T-helper 17 cell (primary cell): ENCODE measurements at places on chromosomes 7 and 10.

- no peaks in the 10 kb centered on the region for H3K36me3 ChIP-seq
- H3K27ac ChIP-seq = no peak overlapping the region
- no peak for DNase-seq
- H3K4me3 ChIP-seq = no peak overlapping the region
- peaks cover 34% of the 10 kb centered on the region for H3K27me3 ChIP-seq
- no peaks in the 10 kb centered on the region for H3K4me1 ChIP-seq
Measured at GRCh38 chr10:114208351-114208750, 29.2 kb downstream of the TDRD1 start.

DNA sequence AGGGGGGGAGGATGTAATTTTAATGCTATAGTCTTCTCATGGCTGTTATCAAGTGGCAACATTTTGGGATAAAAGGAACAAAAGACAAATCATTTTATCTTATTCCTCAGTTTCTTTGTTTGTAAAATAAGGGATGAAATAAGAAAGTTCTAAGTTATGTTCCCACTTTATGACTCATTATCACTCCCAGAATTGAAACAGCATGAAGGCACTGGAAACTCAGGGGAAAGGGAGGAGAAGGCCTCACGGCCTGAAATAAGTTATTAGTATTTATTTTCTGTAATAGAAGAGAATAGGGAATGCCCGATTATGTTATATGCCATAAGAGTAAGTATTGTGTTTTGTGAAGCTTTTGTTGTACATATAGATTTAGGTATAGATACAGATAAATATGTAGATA is 85.0 kb upstream of the NAMPT start:
- no peaks in the 10 kb centered on the region for H3K36me3 ChIP-seq
- H3K4me1 ChIP-seq = no peaks in the 10 kb centered on the region
- peaks cover 6% of the 10 kb centered on the region for H3K27me3 ChIP-seq
- DNase-seq = no peak
- H3K27ac ChIP-seq = no peak overlapping the region
- no peak overlapping the region for H3K4me3 ChIP-seq

DNA sequence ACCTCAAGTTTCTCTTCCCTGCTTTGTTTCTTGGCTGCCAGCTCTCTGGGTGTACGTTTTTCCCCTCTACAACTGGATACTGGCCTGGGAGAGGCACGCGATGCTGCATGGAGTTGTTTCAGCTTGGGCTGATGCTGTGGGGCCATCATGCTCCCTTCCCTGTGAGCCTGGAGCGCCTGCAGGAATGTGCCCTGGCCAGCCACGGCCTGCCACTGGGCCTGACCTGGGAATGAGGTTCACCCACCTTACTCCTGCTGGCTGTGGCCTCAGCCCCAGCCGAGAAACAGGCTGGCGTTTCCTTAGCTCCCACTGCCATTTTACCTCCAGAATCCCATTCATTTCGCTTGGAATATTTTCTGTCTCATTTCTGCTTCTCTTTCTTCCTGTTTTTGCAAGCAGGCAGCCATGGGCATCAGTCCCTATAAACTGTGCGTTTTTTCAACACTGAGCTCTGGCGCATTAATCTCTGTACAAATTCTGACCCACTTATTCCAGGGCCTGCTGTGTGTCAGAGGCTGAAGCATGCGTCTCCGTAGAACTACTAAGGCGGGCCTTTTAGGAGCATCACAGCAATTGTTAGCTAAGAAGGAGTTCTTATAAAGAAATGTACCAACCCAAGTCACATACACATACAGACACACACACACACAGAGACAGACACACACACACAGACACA is 57.9 kb downstream of the GATA3 start:
- DNase-seq = no peak
- H3K27ac ChIP-seq = no peak overlapping the region
- H3K4me3 ChIP-seq = no peak overlapping the region
- H3K36me3 ChIP-seq = peaks cover 8% of the 10 kb centered on the region
- H3K4me1 ChIP-seq = peaks cover 2% of the 10 kb centered on the region

GRCh38 chr10:114166043-114166442 is 8.0 kb downstream of the CCDC186 start:
- no peak overlapping the region for H3K27ac ChIP-seq
- peaks cover 10% of the 10 kb centered on the region for H3K36me3 ChIP-seq
- H3K27me3 ChIP-seq = no peaks in the 10 kb centered on the region
- DNase-seq = no peak
- peaks cover 36% of the 10 kb centered on the region for H3K4me1 ChIP-seq

GRCh38 chr7:138542183-138542582 is 82.1 kb downstream of the TRIM24 start:
- H3K4me1 ChIP-seq = no peaks in the 10 kb centered on the region
- no peak for DNase-seq
- H3K36me3 ChIP-seq = peaks cover 20% of the 10 kb centered on the region
- H3K27ac ChIP-seq = no peak overlapping the region
- H3K4me3 ChIP-seq = no peak overlapping the region

GRCh38 chr10:78184851-78185692 is 151.4 kb downstream of the RPS24 start:
- no peak overlapping the region for H3K4me3 ChIP-seq
- peaks cover 25% of the 10 kb centered on the region for H3K27me3 ChIP-seq
- DNase-seq = no peak

DNA sequence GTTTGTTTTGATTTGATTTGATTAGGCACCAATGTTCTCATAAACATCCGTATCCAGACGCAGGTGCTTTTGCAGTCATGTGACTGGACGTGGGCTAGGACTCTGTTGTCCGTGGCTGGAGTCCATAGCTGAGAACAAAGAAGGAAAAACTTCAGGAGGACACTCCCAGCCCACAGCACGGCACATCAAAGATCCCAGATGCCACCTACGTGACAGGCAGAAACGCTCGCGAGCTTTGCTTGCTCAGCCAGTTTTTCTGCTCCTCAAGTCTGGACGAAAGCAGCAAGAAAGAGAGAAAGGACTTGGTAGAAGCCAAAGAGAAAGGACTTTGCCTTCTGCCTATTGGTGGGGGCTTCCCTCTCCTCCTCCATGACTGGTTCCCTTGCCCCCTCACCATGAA is 6.9 kb upstream of the ZKSCAN1 start:
- H3K27ac ChIP-seq = no peak overlapping the region
- no peaks in the 10 kb centered on the region for H3K4me1 ChIP-seq
- no peak overlapping the region for H3K4me3 ChIP-seq
- no peaks in the 10 kb centered on the region for H3K36me3 ChIP-seq
- no peak for DNase-seq

GRCh38 chr10:111739125-111739873 is 444.3 kb downstream of the GPAM start:
- no peak overlapping the region for H3K27ac ChIP-seq
- H3K4me3 ChIP-seq = no peak overlapping the region
- H3K4me1 ChIP-seq = no peaks in the 10 kb centered on the region
- H3K36me3 ChIP-seq = no peaks in the 10 kb centered on the region
- no peak for DNase-seq

DNA sequence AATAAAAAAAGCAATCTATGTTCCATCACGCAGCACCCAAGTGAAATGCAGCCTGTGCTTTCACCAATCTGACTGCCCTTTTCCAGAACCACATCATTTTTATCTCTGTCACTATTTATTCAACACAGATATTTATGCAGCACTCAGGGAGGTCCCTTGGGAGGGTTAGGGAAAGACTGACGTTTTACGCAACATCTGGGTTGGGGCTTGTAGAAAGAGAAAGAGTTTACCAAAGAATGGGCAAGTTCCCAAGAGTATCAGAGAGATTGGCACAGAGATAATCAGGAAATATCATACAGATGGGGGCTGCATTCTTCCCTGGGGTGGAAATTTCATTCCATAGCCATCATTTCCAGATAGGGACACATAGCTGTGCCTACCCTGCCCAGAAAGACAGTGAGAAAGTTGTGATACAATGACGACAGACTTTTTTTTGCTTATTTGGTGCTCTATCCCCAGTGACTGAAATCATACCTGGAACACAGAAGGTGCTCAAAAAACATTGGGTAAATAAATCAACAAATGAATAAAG is 474.2 kb downstream of the CALN1 start:
- no peak overlapping the region for H3K4me3 ChIP-seq
- no peak overlapping the region for H3K27ac ChIP-seq
- no peak for DNase-seq
- no peaks in the 10 kb centered on the region for H3K36me3 ChIP-seq
- H3K4me1 ChIP-seq = no peaks in the 10 kb centered on the region

- no peak overlapping the region for H3K4me3 ChIP-seq
- DNase-seq = no peak
- peak overlapping the region; percentile 3 for H3K27ac ChIP-seq
- peaks cover 8% of the 10 kb centered on the region for H3K36me3 ChIP-seq
- peaks cover 8% of the 10 kb centered on the region for H3K27me3 ChIP-seq
Measured at GRCh38 chr7:34718867-34719266, 60.8 kb downstream of the NPSR1 start.

DNA sequence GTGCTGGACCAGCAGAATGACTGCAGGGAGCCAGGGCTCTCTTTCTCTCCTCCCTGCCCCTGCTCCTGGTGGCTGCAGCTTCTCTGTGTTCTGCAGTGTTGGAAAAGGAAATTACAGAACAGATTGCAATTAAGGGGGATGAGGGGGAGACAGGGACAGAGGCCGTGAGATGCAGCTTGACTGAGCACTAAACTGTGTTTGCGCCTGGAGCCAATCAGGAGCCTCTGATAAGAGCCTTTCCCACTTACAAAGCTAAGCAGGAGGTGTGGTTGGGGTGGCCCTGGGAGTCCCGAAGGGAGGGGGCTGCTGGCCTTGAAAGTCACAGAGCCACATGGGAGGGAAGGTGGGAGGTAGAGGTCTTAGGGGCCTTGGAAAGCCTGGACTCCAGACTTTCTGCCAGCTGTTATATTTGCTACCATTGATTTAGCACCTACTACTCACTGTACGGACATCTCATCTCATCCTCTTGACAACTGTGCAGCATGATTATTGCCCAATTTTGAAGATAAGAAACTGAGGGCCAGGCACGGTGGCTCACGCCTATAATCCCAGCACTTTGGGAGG is 26.7 kb downstream of the TRIM8 start:
- no peaks in the 10 kb centered on the region for H3K27me3 ChIP-seq
- peak overlapping the region; percentile 39 for H3K27ac ChIP-seq
- H3K4me3 ChIP-seq = no peak overlapping the region
- H3K36me3 ChIP-seq = no peaks in the 10 kb centered on the region
- peaks cover 37% of the 10 kb centered on the region for H3K4me1 ChIP-seq

- DNase-seq = no peak
- no peaks in the 10 kb centered on the region for H3K4me1 ChIP-seq
- no peak overlapping the region for H3K4me3 ChIP-seq
- no peaks in the 10 kb centered on the region for H3K36me3 ChIP-seq
- H3K27ac ChIP-seq = no peak overlapping the region
Measured at GRCh38 chr10:55351431-55351830, 550.4 kb upstream of the PCDH15 start.

GRCh38 chr7:13945670-13946069 is 43.8 kb downstream of the ETV1 start:
- H3K36me3 ChIP-seq = no peaks in the 10 kb centered on the region
- H3K27me3 ChIP-seq = no peaks in the 10 kb centered on the region
- H3K4me1 ChIP-seq = no peaks in the 10 kb centered on the region

GRCh38 chr10:74419958-74420375 is 268.9 kb downstream of the ADK start:
- H3K27ac ChIP-seq = no peak overlapping the region
- H3K4me3 ChIP-seq = no peak overlapping the region
- no peak for DNase-seq
- H3K4me1 ChIP-seq = peaks cover 5% of the 10 kb centered on the region

GRCh38 chr7:105178928-105179541 is 165.0 kb downstream of the KMT2E start:
- H3K36me3 ChIP-seq = peaks cover 3% of the 10 kb centered on the region
- H3K27me3 ChIP-seq = no peaks in the 10 kb centered on the region
- H3K27ac ChIP-seq = no peak overlapping the region
- DNase-seq = no peak

GRCh38 chr7:108001764-108002725 is 916 bp downstream of the LAMB1 start:
- H3K27me3 ChIP-seq = peaks cover 62% of the 10 kb centered on the region
- DNase-seq = no peak
- H3K4me1 ChIP-seq = peaks cover 19% of the 10 kb centered on the region
- peak overlapping the region; percentile 87 for H3K4me3 ChIP-seq
- no peak overlapping the region for H3K27ac ChIP-seq

DNA sequence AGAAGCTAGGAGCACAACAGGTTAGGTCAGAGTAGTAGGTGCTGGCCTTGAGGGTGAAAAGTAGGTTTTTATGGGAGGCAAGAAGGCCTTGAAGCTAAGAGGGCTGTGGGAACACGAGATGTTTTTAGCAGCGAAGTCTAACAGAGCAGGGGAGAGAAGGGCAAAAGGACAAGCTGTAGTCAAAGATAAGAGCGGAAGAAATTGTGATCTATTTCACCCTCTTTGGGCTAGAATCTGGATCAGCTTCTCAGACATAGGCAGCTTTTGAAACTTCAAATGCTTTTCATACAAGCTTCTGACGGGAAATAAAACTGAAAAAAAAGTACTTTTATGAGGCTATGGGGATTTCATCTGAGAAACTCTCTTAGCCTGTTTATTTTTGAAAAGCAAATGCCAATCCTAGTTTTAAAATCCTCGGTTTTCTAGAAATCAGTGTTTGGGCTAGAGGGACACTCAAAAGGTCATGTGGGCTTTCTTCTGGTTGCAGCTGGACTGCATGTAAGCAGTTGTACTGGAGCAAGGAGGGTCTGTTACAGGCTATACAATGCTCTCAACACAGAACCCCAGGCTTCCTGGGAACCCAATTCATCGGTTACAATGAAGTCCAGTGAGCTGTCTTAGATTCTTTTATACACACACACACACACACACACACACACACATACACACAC is 83.6 kb downstream of the RNF216 start:
- H3K36me3 ChIP-seq = peaks cover 8% of the 10 kb centered on the region
- peaks cover 72% of the 10 kb centered on the region for H3K4me1 ChIP-seq

DNA sequence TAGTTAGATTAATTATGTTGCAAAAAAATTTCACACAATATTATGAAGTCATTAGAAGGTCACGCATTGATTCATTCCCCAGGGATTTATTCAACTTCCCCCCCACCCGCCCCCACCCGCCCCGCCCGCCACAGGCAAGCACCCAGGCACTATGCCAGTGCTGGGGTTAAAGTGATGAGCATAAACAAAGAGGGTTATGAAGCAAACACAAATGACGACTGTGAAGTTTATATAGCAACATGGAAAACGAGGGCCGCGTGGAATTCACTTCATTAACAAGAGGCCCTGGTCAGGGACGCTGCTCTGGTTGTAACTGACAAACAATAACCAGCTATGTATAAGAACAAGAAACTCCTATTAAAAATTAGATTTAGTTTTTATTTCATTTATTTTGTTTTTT is 656.5 kb upstream of the COBL start:
- no peaks in the 10 kb centered on the region for H3K27me3 ChIP-seq
- H3K27ac ChIP-seq = no peak overlapping the region
- H3K4me1 ChIP-seq = no peaks in the 10 kb centered on the region

- no peaks in the 10 kb centered on the region for H3K4me1 ChIP-seq
- peaks cover 20% of the 10 kb centered on the region for H3K27me3 ChIP-seq
- H3K27ac ChIP-seq = no peak overlapping the region
Measured at GRCh38 chr7:22378199-22378980, 21.4 kb upstream of the RAPGEF5 start.

GRCh38 chr10:3127921-3128320 is 44.7 kb downstream of the PITRM1 start:
- H3K27me3 ChIP-seq = no peaks in the 10 kb centered on the region
- DNase-seq = no peak
- no peak overlapping the region for H3K27ac ChIP-seq
- H3K4me1 ChIP-seq = no peaks in the 10 kb centered on the region
- H3K4me3 ChIP-seq = no peak overlapping the region
- H3K36me3 ChIP-seq = no peaks in the 10 kb centered on the region

GRCh38 chr7:113424185-113424817 is 305.9 kb upstream of the SMIM30 start:
- H3K27ac ChIP-seq = no peak overlapping the region
- DNase-seq = no peak
- no peak overlapping the region for H3K4me3 ChIP-seq
- H3K27me3 ChIP-seq = no peaks in the 10 kb centered on the region
